ENCODE measurements at places on chromosomes 2 and 18.

DNA sequence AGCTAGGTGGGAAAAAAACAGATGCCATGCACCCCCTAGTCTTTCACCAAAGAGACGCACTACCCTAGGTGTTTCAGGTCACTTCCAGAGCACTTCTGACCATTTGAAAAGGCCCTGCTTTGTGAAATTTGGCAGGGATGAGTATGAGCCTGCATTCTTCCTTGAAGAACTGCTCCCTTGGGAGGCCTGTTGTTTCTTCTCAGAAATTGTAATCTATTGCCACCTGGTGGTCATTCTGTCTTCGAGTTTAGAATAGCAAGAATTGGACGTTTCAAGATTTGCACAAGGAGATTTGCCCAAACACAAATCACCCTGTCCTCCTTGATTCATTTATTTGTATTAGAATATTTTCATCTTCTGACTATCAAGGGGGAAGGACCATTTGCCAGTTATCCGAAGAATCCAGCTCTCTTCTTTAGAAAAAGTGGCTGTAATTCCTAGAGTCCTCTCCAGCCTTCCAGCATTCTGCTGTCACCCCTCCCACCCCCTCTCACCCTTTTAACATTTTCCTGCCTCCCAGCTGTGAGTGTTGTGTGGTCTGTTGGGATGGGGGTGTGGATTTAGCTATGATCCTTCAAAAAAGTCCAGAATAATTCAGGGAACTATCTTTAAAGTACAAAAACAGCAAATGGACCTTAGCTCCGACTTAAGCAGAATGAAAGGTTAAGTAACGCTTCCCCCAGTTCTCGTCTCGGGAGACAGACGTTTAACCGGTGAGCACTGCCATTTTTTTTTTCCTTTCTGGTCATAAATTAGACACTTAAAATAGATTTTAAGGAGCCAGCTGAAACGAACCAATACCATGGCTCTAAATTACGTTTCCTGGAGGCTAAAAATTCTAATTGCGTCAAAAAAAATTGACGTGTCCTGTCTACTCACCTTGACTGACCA, 3.7 kb upstream of the GAD1 start:
- peak; percentile 73 for DNase-seq

DNA sequence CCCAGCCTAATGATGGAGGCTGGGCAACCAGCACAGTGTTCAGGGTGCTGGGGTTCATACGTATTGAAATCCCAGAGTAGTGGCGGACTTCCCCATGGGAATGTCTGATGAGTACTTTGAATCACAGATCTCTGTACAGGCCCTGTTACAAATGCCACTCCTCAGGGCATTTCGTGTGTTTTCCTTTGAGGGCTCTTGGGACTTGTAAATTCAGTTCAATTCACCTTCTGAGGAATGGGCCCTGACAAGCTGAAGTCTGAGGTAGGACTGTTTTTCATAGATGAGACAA, 288 bp upstream of the RDH14 start:
- no peak for DNase-seq

DNA sequence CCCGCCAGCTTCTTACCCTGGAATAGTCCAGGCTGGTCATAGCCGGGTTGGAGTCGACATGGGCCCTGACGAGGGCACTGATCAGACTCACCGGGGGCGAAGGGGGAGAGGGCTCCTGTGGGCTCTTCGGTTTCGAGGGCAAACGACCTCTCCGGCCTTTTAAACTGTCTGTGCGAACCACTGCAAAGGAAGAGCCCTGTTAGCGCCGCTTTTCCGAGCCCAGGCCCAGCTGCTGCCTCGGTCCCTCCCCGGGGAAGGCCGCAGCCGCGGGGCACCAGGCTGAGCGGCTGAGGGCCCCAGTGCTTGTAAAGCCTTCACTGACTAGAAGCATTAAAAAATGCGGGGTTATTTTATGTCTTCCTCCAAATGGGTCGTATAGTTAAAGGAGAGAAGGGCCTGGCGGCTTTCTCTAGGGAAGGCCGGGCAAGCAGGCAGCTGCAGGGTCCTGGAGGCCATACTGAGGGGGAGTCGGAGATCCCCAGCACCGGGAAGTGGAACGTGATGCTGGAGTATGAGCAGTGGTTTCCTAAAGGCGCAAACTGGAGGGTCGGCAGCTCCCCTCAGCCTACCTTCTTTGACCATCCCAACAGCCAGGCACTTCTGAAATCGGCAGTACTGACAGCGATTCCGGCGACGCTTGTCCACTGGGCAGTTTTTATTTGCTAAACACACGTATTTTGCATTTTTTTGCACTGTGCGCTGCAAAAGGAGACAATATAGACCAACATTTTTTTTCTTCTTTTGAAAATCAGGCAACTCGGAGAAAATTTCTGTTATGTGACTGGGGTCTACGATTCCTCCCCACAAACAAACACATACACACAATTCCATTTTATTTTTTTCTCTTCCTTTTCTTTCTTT, 4.5 kb downstream of the NR4A2 start:
- peak; percentile 29 for DNase-seq

DNA sequence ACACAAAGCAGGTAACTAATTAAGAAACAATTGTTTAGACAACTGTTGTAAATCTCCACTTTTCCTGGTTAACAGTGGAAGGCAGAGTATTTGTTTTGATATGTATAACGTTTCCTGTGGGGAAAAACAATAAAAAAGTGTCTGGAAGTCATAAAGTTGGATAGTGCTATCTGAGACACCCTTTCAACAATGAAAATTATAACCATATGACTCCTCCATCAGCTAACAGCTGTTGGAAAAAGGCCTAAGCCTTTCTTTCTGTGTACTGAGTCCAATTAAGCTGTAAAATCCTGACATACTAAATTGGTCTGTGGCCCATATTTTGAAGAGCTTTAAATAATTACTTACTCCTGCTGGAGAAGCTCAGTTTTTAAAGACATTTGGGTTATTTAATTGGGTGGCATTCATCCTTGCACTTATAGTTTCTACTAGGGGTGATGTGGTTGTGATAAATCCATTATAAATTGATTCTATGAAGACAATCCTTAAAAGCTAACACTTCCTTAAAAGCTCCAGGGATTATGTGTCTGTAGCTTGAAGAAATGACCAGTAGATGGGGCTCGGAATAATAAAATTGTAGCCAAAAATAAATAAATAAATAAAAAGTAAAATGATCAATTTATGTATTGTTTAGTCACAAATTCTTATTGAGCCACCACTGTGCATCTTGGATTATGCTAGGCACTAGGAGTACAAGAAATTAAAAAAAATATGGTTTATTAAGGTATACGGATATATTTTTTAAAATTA, 698.1 kb upstream of the NXPH2 start:
- DNase-seq, result no peak

- DNase-seq, result no peak
Measured at GRCh38 chr2:186426153-186427016, 59.7 kb upstream of the ZC3H15 start.
